ENCODE measurements at places on chromosomes 7 and 10.

DNA sequence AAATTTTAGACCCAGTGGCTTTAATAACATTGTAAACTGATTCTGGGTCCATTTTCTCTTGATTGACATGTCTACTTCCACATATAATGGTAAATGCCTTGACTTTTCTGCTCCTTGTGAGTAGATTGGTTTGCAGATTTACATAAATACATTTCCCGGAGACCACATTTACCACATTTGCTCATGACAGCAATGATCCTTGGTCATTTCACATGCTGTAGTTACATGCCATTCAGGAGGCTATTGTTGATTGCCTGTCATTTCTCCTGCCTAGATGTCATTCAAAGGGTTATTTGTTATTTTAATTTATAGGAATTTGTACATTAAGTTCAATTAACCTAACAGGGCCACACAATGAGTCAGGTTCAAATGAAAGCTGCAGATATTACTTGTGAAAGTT lies 280.5 kb downstream of the CNTNAP2 start:
- no peak for DNase-seq

DNA sequence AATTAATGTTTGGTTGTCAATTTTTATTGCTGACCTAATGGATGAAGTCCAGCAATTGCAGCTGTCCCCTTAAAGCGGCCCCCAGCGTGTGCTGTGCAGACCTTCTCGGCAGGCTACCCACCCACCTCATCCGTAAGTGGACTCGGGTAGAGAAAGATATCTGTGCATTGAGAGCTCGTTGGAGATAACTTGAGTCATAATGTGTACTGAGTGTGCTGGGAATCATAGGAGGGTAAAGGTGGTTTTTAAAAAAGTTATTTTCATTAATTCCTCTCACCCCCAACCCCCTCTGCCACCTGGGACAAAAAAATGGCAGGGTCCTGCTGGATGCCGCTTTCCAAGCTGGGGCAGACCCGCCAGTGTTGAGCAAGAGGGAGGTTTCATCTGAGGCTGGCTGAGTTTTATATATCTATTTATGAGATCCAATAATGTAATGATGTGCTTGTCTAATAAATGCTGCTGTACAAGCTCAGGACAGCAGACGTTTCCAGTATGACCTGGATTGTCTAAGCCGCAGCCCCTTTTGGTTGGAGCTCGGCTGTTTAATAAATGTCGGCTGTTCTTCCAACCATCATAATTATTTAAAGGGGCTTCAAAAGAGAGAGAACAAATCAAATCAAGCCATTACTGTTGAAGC lies 119.1 kb downstream of the NKX6-2 start:
- DNase-seq: no peak

GRCh38 chr7:37683246-37684120 lies at the start of gene GPR141:
Gene GPR141, plus strand, starts transcription at chr7:37683766. Its CDS starts 56,628 bp downstream, at chr7:37740394.
- peak; percentile 15 for DNase-seq

DNA sequence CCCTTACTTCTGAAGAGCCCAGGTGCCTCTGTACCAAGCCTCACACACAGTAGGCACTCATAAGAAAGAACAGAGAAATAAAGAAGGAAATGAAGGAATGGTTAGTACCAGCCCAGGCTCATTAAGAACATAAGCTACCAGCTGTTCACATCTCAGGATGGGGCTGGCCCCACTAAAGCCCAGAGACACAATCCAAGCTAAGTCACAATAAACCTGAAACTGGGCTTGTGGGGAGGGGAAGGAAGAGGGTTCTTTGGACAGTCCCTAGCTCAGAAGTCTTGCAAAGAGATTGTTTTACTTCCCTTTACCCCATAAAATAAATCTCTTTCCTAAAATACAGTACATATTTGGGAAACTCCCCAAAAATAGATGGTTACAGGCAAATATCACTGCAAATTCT lies 24.3 kb downstream of the FBXW4 start:
- DNase-seq: no peak

DNA sequence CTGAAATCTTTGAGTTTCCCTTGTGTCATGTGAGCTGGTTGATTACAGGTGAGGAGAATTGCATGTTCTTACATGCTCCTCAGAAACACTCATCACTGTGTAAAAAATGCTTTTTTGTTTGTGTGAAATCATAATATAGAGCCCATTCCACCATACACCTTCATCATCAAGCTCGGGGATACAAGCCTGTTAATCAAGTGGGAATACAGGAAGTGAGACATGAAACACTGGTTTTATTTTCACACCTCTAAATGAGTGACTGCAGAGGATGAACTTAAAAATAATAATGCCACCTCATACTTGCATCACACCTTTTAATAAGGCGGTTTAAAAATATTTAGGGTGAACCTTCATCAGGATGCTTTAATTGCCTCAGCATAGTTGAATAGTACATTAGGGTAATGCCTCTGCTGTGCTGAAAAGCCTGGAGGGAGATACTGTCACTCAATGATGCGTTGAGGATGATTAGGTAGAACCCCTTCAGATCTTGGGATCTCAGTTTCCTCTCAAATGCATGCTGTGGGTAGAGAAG lies 164.6 kb downstream of the AUTS2 start:
- DNase-seq: no peak

GRCh38 chr10:9291081-9291480 lies 1236.6 kb downstream of the GATA3 start:
- DNase-seq: no peak

- DNase-seq: no peak
Observed at GRCh38 chr10:130751106-130751840, 560.2 kb downstream of the TCERG1L start.

DNA sequence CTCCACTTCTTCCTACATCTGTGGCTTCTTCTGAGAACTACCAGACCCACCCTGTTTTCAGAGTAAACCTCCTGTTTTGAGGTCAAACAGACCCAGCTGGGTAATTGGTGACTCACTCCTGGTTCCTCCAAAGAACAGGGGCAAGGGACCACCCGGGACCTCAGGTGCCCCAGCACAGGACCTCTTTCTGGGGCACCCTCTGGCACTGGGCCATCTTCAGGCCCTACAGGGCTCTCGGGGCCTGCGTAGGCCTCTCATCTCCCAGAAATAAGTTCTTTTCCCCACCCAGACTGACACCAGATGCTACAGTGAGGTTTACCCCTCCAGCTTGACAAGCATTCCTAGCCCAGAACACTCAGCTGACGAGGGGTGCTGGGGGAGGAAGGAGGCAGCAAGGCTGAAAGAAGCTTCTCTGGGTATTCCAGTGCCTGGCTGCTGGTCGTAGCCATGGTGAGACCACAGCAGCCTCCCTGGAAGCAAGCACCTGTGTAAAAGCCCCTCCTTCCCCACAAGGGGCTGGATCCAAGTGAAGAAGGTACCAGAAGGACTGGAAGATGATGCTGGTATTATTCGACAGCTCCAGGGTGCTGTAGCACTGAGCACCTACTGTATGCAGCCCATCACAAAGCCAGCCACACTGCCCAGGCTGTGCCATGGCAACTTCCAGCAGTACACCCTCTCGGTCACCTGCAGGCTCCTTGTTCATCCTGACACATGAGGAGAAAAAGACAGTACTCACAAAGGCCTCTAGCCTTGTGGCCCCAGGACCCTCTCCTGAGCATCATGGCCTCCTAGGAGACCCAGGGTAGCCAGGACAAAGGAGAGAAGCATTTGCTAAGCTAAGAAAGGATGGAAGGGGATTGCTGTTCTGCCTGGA lies 47.4 kb downstream of the ALOX5 start:
- no peak for DNase-seq

DNA sequence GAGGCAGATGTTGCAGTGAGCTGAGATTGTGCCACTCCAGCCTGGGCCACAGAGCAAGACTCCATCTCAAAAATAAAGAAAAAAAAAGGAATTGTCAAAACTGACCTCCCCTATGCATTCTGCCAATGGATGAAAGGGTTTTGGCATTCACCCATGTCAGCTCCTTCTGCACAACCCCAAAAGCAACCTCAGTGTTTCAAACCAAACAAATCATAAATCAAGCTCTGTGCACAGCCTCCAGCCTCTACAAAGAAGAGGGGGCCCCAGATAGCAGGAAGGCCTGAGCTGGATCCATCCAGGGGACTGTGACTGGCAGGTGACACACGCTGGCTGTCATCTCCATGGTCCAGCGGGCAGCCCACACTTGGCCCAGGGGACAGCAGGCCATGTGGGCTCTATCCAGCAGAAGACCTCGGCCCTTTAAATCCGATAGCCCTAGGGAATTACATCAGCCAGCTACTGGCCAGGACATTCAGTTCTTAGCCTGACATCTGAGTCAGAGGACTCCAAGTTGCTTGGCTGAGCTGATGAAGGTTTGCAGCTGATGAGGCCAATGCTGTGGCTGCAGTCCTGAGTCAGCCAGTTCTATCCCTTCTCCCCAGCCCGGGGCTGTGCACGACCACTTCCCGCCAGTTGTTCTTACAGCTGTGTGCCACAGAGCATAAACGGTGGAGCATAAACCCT lies 52.0 kb upstream of the FIGNL1 start:
- DNase-seq: no peak

GRCh38 chr10:73756183-73756582 lies 12.0 kb downstream of the SEC24C start:
- no peak for DNase-seq

- no peak for DNase-seq
Observed at GRCh38 chr7:77831953-77832352, 33.4 kb downstream of the PHTF2 start.

DNA sequence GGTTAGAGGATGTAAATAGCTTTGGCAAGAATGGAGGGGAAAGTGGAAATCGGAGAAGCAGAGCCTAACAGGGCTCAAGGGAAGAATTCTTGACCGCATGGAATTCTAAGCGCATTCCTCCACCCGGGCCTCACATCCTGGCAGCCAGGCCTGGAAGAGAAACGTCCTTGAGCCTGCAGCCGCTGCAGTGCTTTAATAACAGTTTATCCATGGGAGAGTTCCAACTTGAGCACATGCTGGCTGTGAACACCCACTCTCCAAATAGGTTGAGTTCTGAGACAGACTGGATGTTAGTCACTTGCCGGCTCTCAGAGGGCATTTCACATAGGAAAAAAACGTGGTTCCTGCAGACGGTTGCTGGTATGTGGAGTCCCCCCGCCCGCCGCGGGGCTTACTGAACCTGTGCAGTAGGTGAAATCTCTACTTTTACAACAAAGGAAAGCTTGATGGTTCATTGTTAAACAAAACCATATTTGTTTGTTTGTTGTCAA lies 61.4 kb upstream of the STEAP1B start:
- no peak for DNase-seq

DNA sequence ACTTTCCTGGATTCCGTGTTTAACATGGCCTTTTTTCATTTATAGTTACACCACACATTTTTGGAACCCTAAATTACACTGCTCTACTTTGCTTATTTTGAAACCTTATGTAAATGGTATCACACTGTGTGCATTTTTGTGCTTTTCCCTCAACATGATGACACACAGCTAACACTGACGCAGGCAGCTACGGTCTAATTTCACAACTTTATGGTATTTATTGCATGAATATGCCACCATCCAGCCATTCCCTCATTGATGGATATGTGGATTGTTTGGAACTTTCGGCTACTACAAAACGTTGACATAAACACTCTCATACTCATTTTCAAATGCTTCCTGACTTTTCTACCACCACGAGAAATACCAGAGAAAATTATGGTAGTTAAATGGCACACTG lies 6.9 kb downstream of the PAPOLB start:
- no peak for DNase-seq

GRCh38 chr7:47444376-47445098 lies 137.4 kb downstream of the TNS3 start:
- DNase-seq: peak; percentile 35

DNA sequence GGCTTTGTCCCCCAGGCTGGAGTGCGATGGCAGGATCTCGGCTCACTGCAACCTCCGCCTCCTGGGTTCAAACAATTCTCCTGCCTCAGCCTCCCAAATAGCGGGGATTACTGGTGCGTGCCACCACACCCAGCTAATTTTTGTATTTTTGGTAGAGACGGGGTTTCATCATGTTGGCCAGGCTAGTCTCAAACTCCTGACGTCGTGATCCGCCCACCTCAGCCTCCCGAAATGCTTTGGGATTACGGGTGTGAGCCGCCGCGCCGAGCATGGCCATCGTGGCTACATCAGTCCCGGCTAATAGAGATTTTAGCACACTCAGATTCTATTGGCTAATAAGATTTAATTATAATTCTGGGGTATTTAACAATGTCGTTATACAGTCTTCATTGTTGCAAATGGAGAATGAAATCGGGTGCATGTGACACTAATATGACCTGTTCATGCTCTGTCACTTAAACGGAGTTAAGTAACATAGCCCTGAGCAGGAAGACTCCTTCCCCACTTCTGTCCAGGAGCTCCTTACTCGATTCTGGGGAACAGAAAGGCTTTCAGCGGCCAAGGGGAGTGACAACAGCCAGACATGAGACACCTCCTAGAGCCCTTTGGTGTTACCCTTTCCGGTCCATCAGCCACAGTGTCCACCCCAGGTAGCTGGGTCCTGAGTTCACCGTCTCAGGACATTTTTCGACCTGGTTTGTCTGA lies 40.9 kb upstream of the FAM20C start:
- DNase-seq: no peak

DNA sequence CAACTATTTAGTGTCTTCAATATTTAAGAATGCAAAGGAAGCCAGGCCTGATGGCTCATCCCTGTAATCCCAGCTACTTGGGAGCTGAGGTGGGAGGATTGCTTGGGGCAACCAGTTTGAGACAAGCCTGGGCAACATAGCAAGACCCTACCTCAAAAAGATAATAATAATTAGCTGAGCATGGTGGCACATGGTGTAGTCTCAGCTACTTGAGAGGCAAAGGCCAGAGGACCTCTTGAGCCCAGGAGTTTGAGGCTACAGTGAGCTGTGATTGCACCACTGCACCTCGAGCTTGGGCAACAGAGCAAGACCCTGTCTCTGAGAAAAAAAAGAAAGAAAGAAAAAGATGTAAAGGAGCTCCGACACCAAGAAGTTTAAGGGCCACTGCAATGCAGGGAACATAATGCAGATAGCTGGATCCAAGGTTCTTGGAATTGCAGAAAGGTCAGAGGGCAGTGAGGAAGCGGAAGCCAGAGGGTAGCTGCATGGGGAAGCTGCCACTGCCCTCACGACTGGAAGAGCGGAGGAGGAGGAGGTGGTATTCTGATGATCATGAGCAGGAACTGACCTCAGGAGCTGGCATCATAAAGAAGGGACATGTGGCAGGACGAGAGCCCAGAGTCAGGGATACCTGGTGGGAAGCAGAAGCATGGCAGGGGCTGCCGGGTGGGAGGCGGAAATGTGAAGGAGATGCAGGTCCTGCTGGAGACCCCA lies 60.2 kb upstream of the PODXL start:
- DNase-seq: no peak

DNA sequence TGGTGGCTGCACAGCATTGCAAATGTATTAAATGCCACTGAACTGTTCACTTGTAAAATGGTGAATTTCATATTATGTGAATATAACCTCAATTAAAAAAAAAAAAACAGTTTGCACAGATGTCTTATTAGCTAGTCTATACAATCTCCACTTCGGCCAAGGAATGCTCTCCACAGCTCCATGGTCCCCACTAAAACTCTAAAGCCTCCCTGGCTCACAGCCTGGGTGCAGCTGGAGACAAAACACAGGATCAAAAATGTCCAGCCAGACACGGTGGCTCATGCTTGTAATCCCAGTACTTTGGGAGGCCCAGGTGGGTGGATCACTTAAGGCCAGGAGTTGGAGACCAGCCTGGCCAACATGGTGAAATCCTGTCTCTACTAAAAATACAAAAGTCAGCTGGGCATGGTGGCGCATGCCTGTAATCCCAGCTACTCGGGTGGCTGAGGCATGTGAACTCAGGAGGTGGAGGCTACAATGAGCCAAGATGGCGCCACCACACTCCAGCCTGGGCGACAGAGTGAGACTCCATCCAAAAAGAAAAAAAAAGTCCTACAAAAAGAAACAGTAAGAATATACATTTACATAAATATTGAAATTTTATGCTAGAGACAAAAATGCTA lies 66.0 kb downstream of the SRPK2 start:
- no peak for DNase-seq

- DNase-seq: no peak
Observed at GRCh38 chr7:22574754-22575520, 74.9 kb upstream of the STEAP1B start.

GRCh38 chr7:92595281-92595680 lies 5.1 kb upstream of the FAM133B start:
- DNase-seq: no peak

Data from germinal center (tissue), 1 donor.